ENCODE measurements at places on chromosomes 12 and 14.

DNA sequence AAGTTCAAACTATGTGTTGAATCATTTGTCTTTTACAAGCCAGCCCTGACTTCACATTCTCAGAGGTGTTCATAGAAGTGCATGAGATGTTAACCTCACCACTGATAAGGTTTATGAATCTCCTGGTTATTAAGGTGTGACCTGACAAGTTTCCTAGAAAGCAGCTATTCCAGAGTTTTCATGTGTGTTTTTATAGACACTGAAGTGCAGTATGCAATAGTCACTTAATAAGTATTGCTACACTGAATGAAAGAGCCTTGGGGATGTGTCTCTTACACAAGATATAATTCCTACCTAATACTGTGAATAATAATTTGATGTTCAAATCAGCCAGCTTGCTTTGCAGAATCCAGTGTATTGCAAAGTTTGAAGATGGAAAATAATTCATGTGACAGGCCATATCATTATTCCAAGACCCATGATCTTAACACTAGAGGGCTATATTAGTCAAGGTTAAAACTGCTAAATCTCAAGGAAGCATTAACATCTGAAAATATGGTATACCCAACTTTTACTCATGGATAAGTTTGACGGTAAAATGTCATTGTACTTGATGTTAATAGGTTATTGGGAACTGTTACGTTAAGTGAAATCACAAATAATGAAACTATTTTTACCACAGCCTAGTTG, 13.0 kb downstream of the SLC25A3 start:
- no peak for DNase-seq

GRCh38 chr12:63814146-63814772, 30.2 kb upstream of the SRGAP1 start:
- DNase-seq = no peak

DNA sequence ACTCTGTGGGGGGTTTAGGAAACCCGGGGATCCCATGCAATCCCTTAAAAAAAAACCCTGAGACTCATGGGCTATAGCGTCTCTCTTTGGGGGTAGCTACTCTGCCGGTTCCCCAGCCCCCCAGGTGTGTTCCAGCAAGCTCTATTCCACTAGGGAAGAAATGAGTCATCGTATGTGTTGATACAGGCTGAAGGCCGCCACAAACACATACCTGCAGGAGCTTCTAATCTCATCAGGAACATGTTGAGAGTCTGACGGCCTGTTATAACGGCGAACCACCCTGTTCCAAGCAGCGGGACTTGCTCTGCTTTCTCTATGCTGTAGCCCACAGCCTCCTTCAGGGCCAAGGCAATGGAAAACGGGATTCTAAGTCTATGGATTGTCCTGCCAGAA, 977 bp upstream of the KRT5 start:
- DNase-seq = no peak

- DNase-seq = no peak
These were observed 74.8 kb downstream of the ARL6IP4 start for GRCh38 chr12:123055281-123055766.

GRCh38 chr14:65261425-65261920, 151.1 kb upstream of the FUT8 start:
- no peak for DNase-seq

GRCh38 chr14:69610020-69610873, 1.1 kb upstream of the SUSD6 start:
- no peak for DNase-seq

- DNase-seq = no peak
These were observed 85.7 kb upstream of the GPR68 start for GRCh38 chr14:91330096-91330696.

GRCh38 chr12:4288296-4289131, 15.0 kb downstream of the CCND2 start:
- no peak for DNase-seq

GRCh38 chr12:40446385-40446784, 221.6 kb downstream of the LRRK2 start:
- DNase-seq = no peak

- no peak for DNase-seq
These were observed 41.6 kb downstream of the KCNK10 start for GRCh38 chr14:88281447-88281846.

- DNase-seq = no peak
These were observed 61.7 kb upstream of the PTPRR start for GRCh38 chr12:70982286-70982685.

GRCh38 chr12:20445687-20446086, 77.3 kb downstream of the PDE3A start:
- DNase-seq = no peak

- no peak for DNase-seq
These were observed 126.9 kb upstream of the KRAS start for GRCh38 chr12:25377469-25378177.

- no peak for DNase-seq
These were observed 90.7 kb downstream of the ZFP36L1 start for GRCh38 chr14:68702135-68702534.

Data from amygdala (tissue), 56 donors.